ENCODE measurements at places on chromosomes 6 and 20.
A peak's percentile ranks its signal among the peaks of the same experiment; 100 is the strongest.

- no peak for DNase-seq
Observed at GRCh38 chr20:36644032-36644705, 1.8 kb downstream of the SLA2 start.

DNA sequence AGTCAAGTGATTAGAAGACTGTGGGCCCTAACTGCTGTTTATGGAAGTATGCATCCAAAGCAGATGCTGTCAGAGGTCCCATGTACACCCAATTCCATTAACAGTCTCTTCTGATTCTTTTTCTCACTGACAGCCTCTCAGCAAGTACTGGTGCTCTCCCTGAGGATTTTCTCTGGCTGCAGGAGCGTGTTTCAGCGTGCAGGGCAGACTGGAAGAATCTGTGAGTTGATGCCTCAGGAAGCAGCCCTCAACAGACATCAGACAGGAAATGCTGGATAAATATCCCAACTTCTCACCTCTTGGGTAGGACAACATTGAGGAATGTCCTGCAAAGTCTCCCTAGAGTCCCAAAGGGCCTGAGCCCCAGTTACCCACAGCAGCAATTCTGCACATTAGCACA lies 40.8 kb downstream of the ANKEF1 start:
- no peak for DNase-seq

DNA sequence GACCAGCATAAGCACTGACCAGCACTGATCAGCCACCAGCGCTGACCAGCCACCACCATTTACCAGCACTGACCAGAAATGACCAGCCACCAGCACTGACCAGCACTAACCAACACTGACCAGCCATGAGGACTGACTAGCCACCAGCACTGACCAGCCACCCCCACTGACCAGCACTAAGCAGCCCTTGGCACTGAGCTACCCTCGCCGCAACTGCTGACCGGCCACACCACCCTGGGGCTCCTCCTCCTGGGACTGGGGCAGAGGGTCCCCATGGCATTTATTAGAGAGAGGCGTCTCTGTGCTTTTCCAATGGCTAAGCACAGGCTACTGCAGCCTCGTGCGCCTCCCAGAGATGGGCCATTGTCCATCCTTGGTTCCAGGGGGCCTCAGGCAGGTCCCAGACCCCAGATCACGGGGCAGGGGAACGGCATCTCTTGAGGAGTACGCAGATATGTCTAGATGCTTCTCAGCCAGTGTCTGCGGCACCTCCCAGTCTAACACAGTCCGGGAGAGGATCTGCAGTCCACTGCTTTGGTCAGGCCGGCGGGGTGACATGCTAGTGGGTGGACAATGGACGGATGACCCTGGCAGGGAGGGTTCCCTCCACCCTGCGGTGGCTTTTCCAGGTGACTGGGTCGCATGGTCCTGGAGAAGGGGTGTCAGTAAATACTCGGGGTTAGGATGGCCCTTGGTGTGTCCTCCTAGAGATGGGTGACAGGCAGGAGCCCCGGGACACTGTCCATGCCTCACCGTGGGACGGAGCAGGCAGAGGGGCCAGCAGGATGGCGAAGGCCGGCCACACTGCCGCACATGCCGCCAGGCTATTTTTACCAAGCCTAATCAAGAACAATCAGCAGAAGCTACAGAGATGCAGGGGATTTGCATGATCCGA lies 168.0 kb downstream of the TAF4 start:
- no peak for DNase-seq

- DNase-seq = no peak
Observed at GRCh38 chr20:47699818-47700217, 85.5 kb downstream of the SULF2 start.

GRCh38 chr20:14696937-14697336 lies 359.5 kb upstream of the FLRT3 start:
- no peak for DNase-seq

- peak; percentile 41 for DNase-seq
Observed at GRCh38 chr6:15493437-15494168, 169.2 kb downstream of the DTNBP1 start.

GRCh38 chr20:16381444-16381843 lies 191.8 kb downstream of the KIF16B start:
- DNase-seq = no peak

GRCh38 chr6:54846857-54847674 lies 495 bp downstream of the FAM83B start:
- DNase-seq = no peak

- no peak for DNase-seq
Observed at GRCh38 chr6:82957171-82957867, 108.3 kb downstream of the UBE3D start.

GRCh38 chr20:5448449-5449118 lies 131.8 kb upstream of the PROKR2 start:
- no peak for DNase-seq

GRCh38 chr6:21733311-21733710 lies 139.8 kb downstream of the SOX4 start:
- no peak for DNase-seq

DNA sequence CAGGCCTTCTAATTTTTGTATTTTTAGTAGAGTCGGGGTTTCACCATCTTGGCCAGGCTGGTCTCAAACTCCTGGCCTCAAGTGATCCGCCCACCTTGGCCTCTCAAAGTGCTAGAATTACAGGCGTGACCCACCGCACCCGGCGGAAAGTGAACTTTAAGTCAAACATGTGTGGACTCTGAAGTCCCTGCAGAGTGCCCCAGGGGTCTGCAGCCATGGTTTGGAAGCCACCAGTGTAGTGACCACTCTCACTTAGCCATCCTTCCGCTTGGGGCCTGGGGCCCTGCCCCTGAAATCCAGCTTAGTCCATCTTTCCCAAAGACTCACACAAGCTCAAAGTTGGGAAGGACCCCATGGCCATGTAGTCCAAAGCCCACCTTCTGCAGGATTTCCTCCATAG lies 164.5 kb downstream of the GRM4 start:
- DNase-seq = no peak

DNA sequence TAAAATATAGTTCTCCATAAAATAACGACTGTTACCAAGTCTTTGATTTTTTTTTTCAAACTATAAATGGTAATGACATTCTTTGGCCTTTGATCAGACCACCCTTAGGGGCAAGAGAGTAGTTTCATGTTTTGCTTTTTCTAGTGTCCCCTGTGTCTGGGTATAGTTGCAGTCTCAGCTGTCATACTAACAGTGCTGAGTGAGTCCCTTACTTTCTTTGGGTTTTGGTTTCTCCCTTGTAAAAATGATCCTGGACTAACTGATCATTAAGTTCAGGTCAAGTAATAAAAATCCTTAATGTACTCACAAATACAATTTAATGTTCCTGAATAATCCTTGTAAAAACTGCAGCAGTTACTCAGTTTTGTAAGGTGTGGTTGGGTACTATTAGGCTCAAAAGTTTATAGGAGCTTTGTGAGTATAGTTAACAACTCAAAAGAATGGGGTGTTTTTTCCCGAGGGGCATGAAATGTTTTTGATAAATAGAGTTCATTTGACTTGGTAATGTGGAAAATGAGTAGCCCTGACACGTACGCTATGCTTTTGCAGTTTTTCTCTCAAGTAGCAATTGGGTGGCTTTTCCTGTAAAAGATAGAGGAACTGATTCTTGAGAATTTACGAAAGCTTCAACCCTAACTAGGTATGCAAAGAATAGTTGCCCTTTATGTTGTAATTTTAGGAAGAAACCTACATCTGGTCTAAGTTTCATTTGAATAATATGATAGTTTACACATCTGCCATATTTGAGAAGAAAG lies 6.2 kb downstream of the PTPN1 start:
- DNase-seq = no peak

DNA sequence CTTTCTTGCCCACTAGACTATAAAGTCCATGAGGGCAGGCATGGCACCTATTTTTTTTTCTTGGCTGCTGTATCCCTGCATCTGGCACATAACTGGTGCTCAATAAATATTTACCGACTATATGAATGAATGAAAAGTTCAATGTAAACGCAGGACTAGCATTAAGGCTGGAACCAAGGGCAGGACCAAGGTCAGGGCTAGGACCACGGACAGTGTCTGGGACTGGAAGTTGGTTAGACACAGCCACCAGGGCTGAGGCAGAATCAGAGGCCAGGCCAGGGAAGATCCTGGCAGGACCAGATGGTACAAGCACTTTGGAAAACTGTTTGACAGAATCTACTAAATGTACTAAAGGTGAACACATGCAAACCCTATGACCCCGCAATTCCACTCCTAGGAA lies 3.7 kb downstream of the TNXB start:
- no peak for DNase-seq

- DNase-seq = no peak
Observed at GRCh38 chr20:62303340-62304226, 786 bp downstream of the ADRM1 start.

- DNase-seq = no peak
Observed at GRCh38 chr6:153941768-153942167, 97.3 kb upstream of the OPRM1 start.

DNA sequence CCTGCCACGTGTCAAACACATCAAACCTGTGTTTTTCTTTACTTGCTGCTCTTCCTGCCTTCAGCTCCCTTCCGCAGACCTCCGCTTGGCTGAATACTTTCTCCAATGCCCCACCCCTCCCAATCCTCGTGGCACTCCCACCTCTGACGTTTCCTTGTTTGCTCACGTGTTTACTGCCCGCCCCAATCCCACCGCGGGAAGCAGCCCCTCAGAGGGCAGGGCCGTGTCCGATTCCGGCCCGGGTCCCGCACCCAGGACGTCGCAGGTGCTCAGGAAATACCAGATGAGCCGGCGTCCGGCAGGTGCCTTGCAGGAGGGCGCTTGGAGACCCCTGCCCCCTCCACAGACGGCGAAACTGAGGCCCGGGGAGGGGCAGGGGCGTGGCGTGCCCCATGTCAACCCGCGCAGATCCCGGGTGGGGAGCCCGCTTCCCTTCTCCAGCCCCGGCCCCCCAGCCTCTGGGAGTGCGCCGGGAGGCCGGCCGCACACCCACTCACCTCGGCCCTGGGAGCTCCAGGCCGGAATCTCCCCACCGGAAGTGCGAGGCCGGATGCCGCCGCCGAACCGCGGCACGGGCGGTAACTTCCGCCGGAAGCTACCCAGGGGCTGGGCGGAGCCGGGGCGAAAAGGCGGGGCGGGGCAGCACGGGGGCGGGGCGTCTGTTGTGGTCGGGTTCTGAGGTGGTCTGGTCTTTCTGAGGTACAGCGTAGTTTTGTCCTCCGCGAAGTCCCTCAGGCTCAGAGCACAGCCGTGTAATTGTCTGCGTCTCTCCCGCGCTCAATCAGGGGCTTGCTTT lies 42.3 kb downstream of the ELMO2 start:
- DNase-seq = peak; percentile 35

GRCh38 chr20:16821211-16822089 lies 73.3 kb downstream of the OTOR start:
- no peak for DNase-seq

DNA sequence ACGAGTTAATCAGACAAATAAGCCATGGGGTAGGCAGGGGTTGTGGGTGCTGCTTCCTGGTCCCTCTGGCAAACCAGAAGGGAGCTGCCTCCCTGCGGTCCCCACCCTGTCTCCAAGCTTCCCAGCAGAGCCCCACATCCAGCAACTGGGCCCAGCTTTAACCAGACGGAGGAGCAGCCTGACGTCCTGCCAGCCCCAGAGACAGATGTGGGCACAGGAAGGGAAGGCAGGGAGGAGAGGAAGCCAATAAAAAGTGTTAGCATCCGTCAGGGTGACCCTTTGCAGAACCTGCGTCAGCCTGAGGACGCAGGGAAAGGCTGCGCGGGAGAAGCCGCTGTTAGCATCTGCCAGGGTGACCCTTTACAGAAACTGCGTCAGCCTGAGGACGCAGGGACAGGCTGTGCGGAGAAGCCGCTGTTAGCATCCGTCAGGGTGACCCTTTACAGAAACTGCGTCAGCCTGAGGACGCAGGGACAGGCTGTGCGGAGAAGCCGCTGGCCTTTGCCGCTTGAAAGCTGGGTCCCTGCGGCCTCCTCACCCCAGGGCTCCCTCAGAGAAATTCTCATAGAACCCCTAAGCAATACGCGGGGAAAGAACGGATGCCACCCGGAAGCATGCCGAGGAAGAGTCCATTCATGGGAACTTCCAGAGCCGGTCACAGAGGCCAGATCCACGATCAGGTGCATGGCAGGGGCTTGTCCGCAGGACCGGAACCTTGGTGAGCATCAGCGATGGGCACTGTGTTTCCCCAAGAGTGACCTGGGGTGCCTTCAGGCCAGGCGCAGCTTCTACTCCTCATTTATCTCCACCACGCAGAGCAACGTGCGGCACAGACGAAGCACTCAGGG lies 15.9 kb downstream of the DLL1 start:
- DNase-seq = no peak

DNA sequence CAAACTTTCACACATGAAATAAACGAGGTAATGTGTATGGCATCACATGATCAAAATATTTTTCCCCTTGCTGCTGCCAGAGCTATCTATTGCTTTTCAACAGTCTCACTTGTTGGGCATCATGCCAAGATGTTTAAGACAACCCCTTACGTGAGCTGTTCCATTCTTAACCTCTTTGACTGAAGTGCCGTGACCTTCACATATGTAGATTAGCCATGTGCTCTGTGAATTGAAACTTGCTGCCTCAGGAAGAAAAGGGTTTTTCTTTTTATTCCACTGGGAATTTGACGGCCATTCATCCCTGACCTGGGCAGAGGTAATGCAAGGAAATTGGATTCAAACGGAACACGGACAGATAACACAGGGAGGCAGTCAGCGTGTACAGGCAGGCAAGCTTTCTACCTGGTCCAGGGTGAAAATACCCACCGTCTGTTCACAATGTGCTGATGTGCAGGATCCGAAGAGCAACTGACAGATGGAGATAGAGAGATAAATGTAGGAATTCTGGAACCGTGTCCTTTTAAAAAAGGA lies 14.2 kb downstream of the ARID1B start:
- DNase-seq = no peak
